ENCODE measurements at places on chromosomes 1 and 21.

- peak; percentile 5 for DNase-seq
Measured at GRCh38 chr1:90000934-90001676, 6.2 kb downstream of the ZNF326 start.

DNA sequence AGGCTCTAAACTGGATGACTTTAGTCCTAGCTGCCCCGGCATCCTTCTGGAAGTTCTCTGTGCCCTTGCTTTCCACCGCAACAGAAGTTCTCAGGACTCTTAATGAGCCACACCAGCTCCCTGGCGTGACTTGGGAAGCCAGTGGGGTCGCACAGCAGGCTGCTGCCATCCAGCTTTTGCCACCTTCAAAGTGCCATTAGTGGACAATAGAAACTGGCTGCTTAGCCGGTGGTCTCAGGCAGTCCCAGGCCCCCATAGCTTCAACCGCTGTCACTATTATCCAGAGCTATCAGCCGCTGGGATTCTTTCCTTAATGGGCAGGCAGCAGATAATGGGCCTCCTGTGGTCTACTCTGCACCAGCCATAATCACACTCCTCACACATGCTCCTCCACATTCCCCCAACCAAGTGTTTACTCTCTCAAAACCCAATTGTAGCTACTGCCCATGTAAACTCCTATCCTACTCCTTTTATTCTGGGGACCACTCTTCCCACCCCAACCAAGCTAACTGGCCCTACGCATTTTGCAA, 37.3 kb downstream of the PLEKHA6 start:
- DNase-seq, result no peak

GRCh38 chr1:21668232-21668950, 766 bp downstream of the RAP1GAP start:
- no peak for DNase-seq

DNA sequence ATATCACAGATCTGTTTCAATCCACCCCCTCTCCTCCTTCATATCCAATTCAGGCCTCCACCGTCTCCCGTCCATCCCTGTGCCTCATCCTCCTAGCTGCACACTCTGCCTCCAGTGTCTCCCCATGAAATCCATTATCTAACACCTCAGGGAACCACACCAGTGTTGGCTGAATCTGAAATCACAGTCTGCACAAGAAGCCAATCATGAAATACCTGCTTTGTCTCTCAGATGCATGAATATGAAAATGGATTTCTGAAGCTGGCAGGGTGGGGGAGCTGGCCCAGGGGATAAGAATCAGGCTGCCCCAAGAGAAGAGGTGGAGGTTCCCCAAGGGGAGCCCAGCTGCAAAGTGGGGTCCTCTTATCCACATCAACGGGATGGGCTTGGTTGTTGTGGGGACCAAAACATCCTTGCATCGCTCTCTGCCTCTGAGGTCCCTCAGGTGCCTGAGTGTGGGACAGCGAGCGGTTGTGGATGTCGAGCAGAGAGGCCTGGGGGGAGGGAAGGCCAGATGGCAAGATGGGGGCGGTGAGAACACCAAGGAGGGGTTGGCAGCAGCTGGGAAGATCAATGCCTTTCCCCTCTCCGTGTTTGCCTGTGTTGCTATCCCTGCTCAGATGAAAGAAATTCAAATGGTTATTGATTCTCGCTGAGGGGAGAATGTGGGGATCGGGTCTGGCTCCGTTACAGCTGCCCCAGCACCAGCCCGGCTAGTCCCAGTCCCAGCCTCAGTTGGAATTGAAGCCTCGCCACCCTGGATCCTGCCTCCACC, 237.3 kb upstream of the POU3F1 start:
- DNase-seq, result no peak

GRCh38 chr1:201561195-201561564, 22.3 kb downstream of the NAV1 start:
- DNase-seq, result no peak

All from CD4-positive, alpha-beta T cell treated with Interleukin-21 for 1 hour (primary cell).